Stimulated activated CD4-positive, alpha-beta T cell treated with anti-CD3 and anti-CD28 coated beads, TNF-alpha, amount 100 ng/mL, for 24 hours (primary cell): ENCODE measurements at places on chromosomes 3 and 15.

- DNase-seq: no peak
These were observed 19.0 kb downstream of the SLCO3A1 start for GRCh38 chr15:91872356-91873137.

DNA sequence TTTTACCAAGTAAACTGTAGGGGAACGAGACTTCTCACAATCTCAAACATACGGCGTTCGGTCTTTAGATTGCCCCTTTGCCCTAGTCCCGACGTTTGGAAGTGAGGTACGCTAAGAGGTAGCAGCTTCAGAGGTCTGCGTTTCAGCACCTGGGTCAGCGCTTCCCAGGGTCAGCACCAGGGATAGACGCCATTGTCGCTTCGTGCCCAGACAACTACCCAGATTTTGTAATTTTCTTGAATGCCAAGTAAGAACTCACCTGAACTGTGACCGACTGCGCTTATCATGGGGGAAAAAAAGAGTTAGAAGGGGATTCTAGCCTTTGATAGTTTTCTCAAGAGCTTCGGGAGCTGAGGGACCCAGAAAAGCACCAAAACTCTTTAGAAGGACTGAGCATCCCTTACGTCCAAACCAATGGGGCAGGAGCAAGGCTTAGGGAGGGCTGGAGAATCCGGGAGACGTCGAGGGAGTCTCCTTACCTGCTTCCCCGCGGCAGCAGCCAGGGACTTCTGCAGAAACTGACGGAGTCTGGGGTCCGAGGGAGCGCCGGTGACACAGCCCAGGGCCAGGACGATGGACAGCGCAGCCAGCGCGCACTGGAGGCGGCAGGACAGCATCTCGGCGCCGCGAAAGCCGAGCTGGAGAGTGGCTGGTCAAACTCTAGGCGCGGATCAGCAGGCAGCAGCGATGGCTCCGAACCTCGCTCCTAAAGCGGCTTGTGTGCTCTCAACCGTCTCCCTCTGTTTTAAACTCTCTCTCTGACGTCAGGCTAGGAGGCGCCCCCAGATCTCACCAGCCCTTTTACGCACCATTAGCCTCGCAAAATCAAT lies at the start of gene SST:
TSS of gene SST (minus strand) at position 720 of the 830 bp plus-strand sequence. CDS start at position 617, 103 bp downstream.
- DNase-seq: no peak

GRCh38 chr15:32042269-32042972 lies 12.1 kb downstream of the CHRNA7 start:
- no peak for DNase-seq

DNA sequence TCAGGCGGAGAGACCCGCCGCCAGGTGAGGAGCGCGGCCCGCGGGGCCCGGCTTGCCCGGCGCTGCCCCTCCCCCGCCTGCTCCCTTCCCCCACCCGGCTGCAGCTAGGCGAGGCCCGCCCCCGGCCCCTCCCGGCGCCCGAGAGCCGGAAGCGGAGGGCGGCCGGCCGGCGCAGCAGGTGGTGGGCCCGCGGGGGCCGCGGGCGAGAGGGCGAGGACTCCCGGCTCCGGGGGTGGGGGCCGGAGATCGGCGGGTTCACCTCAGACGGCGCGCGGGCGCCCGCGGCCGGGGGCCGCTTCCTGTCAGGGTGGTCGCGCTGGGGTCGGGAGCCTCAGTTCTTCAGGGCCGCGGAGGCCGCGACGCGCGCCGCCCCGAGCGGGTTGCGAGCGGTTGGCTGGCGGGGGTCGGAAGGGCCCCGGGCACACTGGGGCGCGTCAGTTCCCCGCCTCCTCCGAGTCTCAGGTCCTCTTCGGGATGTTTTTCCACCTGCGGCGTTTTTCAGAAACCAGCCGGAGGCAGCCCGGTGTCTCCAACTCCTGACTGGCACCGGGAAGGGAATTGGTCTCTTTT lies 395 bp downstream of the ZFAND6 start:
- peak; percentile 54 for DNase-seq

- no peak for DNase-seq
These were observed 231.5 kb upstream of the FEZF2 start for GRCh38 chr3:62604751-62605351.

DNA sequence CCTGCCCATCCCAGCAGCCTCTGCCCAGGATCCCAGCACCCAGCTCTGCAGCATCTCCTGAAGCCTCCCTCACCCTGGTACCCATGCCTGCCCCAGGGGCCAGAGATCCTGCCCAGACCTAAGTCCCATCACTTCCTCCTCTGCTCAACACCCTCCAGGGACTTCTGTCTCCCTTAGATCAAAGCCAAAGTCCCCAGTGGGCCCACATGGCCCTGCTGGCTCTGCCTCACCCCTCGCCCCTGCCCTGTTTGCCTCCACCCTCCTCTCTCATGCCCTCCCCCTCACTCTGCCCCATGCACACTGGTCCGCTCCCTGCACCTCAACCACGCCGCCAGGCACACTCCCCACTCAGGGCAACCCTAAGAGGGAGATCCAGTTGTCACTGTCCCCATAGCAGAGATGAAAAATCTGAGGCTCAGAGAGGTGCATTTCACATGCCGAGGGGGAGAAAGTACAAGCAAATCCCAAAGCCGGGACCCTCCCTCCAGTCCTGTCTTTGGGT lies 146.5 kb downstream of the NUP210 start:
- DNase-seq: no peak

DNA sequence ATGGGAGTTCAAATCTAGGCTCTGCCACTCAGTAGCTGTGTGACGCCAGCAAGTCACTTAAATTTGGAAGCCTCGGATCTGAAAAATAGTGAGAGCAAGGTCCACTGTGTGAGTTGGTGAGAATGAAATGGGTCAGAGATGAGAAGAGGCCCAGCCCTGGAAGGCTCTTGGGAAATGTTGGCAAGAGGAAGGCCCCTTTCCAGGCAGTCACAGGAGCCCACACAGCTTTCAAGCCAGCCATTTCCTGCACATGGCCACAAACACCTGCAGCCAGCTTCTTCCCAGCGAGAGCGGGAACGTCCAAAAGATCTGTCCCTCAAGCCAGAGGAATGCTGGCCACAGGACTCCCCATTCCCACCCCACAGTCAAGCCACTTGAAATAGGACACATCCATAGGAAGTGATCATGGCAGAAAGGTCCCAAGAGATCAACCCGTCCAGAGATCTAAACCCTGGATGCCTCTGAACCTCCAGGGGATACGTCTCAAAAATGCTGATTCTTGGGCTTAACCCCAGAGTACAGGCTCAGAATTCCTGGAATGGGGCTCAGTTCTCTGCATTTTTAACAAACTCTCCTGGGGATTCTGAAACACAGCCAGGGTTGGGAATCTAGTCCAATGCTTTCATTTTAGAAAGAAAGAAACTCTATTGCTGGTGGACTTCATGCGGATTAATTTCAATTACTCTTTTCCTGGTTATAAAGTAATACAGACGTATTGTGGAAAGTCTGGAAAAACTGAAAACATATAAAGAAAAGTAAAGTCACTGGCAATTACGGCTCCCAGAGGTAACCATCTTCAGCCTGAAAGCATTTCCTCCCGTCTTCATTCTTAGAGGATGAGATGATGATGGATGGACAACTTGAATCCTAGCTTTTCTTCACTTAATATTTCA lies 35.9 kb downstream of the NTRK3 start:
- DNase-seq: no peak

DNA sequence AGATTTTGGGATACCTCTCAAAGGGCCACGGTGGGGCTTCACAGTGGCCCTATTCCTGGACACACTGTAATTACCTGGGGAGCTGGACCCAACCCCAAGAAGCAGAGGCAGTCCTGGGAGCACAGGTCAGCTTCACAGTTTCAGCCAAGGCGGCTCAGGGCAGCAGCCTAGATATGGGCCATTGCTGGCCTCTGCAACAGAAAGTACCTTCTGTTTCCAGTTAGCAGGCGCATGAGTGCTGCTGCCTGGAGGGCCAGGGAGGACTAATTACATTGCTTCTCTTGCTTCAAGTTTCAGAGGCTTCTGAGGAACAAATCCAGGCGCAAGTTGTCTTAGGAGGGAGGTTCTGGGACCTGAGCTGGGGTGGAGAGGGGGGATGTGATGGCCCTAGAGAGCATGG lies 13.5 kb upstream of the DUSP7 start:
- no peak for DNase-seq

DNA sequence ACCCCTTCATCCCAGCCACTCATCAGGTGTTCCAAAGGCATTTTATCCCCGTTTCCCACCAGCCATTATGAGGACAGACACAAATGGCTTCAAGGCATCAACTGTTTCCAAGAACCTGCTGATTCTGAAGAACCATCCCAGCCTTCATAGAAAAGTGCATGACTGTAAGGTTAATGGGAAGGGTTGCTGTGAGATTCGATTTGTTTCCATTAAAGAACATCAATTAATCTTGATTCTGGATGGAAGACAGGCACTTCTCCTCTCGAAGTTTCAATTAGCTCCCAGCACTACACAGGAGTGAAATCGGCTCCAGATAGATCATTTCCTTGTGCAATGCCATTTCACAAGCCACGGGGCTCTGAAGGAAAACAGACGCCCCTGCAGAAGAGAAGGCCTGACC lies 25.8 kb downstream of the SRGAP3 start:
- DNase-seq: no peak

DNA sequence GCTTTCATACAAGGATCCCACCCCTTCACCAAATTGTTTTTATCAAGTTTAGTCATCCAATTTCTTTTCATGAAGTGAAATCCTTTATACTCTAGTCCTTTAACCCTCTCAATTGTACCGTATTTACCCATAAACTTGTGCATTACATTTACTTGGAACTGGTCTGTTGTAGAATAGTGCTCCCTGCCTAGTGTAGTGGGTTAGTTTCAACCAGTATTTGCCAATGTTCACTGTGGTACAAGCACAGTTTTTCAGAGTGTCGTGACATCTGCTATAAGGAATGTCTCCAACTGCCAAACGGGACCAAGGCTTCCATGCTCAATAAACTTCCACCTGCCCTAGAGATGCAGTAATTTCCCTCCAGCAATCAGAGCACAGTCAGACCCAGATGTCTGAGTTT lies 211.9 kb downstream of the KCNAB1 start:
- no peak for DNase-seq

DNA sequence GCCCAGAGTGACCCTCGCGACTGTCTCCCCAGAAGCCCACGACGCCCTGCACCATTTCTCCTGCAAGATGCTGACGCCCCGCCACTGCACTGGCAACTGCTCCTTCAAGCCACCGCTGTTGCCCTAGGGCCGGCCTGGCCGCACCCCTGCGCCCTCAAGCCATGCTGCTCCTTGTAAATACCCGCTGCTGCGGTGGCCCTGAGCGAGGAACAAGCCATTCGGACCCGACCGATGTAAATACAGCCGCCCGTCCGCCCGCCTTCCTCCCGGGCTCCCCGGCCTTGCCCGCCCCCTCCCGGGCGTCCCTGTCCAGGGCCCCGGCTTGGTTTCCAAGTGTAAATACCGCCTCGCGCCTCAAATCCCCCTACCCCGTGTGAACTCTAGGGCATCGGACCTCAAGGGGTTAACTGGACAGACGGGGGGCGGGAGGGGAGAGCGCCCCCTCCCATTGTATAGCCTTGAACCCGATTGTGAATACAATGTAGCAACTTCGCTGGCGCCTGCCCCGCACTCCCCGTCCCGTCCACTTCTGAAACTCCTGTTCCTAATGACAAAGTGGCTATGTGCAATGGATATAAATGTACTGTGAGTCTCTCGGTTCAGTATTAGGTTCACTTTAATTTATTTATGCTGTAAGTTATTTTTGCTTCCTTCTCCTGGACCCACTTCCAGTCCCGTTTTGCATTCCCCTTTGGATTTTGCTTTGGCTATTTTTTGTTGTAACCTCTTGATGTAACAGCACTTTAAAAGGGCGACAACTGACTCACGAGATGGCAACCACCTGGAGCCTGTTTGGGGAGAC lies 5.9 kb downstream of the RNU6-1 start:
- no peak for DNase-seq

- DNase-seq: no peak
These were observed 68.1 kb upstream of the CTNNB1 start for GRCh38 chr3:41131224-41131623.

DNA sequence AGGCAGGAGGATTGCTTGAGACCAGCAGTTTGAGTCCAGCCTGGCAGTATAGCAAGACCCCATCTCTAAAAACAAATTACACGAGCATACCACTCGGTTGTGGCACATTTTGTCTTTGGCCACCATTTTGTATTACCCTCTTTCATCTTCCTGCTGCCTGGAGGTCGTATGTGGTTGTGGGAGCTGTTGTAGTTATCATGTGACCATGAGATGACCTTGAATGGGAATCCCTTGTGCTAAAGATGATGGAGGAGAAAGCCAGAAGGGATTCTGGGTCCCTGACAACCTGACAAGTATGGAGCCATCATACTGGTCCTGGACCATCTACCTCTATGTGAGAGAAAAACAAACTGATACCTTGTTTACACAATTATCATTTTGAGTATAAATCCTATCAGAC lies 45.2 kb upstream of the BHLHE40 start:
- no peak for DNase-seq

DNA sequence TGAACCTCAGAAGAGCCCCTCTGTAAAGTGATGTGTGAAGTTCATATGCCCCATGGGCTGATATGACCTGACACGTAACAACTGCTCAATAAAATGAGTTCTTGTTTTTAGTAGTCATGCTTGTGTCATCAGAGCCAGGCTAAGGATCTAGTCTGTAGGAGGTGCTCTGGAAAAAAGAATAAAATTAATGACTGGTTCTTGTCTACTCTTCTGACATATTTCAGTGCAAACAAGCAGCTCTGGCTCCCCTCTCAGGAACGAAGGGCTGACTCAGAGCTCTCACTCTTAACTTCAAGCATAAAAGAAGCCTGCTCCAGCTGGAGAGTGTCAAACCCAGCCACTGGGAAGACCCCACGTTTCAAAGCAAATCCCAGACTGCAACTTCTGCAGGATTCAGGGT lies 77.0 kb downstream of the LRIG1 start:
- no peak for DNase-seq

DNA sequence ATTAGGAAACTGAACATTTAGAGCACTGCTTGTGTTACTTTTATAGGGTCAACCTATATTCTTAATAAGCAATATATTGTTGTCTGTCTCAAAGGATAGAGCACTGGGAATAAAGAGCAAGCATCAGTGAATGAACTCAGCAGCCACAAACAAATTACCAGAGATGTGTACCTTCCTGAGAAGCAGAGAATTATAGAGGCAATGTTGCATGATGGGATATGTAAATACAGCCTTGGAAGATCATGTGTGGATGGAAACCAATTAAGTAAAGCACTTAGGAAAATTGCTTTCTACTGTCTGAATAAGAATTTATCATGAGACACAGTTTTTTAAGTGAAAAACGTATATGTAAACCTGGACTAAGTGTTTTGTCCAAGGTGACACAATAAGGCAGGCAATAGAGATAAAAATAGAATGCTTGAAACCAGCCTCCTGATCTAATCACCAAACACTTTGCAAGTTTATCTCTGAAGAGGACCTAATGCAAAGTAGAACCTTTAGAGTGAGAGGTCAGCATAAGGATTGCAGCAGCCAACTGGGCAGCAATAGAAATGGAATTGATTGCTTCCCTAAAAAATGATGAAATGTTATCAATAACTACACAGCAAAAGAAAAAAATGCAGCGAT lies 848.0 kb downstream of the TUSC7 start:
- no peak for DNase-seq

GRCh38 chr15:79640206-79640605 lies 208.1 kb downstream of the MINAR1 start:
- no peak for DNase-seq

DNA sequence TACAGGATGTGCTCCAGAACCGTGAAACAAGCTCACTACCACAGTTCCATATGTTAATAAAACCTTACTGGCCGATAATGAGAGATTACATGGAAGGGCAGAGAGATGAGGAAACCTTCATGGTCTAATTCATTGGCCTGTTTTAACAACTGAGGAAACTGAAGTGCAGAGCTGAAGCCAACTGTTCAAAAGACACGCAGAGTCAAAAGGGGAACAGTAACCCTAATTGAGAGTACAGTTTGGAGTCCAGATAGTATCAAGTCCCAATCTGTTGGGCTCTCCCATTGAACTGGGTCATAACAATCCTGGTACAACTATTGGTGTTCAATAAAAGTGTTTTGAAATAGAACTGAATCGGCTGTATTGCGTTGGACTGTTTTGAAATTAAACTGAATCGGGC lies 69.6 kb downstream of the SLC12A8 start:
- no peak for DNase-seq
